ENCODE measurements at places on chromosomes 16 and 17. TPM values are rescaled to one million over a fixed set of nuclear protein-coding genes. Genes with fewer than 3 reads are reported as not detected.

Gene GUCY2D
- polyA plus RNA-seq: not detected

- DNase-seq: no peak
Measured at GRCh38 chr17:546456-546855, 168.2 kb downstream of the VPS53 start.

Gene FOXN1
- not detected for polyA plus RNA-seq

- DNase-seq: no peak
Measured at GRCh38 chr17:27907976-27908558, 14.9 kb upstream of the LYRM9 start.

Gene KLHL10
- 0.33 TPM for polyA plus RNA-seq

- DNase-seq: peak; percentile 42
Measured at GRCh38 chr16:87086575-87086974, 230.6 kb downstream of the C16orf95 start.

Gene ZSCAN10
- polyA plus RNA-seq: 0.02 TPM

GRCh38 chr16:30104492-30104891 is 8.5 kb upstream of the YPEL3 start:
- DNase-seq: no peak
